ENCODE measurements at places on chromosomes 2 and 18. TPM values are rescaled to one million over a fixed set of nuclear protein-coding genes. Genes with fewer than 3 reads are reported as not detected.

- peak; percentile 93 for DNase-seq
Observed at GRCh38 chr18:62399781-62400308, 74.7 kb downstream of the TNFRSF11A start.

- no peak for DNase-seq
Observed at GRCh38 chr2:86216575-86217555, 17.6 kb downstream of the MRPL35 start.

- no peak for DNase-seq
Observed at GRCh38 chr18:78072375-78072774, 822.7 kb downstream of the GALR1 start.

DNA sequence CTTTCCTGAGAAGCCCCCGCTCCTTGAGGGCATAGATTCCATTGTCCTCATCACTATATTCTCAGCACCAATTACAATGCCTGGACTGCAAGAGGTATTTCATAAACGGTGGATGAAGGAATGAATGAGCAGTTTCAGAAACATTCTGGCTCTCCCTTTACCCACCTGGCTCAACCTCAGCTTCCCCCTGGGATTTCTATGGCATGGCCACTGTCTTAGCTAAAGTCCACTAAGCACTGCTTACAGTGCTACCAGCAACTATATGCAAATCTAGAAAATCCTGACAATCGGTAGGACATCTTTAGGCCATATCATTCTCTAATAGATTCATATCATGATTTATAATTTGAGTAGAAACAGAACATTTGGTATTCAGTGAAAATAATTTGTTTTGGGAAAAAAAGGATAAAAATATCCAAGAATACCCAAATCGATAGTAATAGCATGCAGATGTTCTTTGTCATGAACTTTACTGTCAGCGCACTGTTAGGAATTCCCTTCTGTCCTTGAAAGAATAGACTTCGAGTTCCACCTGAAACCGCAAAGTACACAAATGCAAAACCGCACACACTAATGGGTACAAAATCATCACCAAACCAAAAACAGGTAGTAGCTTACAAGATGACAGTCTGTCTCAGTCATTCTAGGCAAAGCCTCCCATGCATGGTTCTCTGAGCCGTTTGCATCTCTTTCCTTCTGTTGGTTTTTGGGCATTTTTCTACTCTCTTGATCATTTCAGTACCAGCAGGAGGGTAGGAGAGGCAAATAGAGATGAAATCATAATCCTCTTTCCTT lies 303.6 kb upstream of the ID2 start:
- DNase-seq, result no peak

DNA sequence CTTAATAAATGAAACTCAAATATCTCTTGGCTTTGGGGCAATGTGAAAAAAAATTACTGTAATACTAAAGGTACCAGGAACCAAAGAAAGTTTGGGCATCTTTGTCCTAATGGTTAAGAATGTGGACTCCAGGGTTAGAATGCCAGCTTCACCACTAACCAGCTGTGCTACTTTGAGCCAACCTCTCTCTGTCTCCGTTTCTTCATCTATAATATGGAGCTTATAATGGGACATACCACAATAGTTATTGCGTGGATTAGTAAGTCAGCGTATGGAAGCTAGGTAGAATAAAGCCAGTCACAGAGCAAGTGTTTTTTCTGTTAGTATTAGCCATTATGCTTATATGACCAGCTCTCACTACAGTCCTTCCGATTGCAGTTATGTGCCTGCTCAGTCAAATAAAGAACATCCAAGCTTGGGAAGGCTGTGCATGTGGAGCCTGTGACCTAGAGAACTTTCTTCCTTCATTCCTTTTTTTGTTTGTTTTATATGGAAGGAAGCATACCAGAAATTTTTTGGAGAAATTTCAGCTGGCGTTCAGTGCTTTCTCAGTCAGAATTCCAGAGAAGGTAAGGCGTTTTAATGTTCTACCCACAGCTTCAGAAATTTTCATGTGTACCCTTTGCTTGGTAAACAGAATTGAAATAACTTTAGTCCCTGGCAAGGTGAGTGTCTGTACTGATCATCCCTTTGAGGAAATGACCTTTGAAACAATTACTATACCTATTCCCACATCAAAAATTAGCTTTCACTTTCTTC lies 114.0 kb upstream of the RND3 start:
- DNase-seq, result peak; percentile 72

DNA sequence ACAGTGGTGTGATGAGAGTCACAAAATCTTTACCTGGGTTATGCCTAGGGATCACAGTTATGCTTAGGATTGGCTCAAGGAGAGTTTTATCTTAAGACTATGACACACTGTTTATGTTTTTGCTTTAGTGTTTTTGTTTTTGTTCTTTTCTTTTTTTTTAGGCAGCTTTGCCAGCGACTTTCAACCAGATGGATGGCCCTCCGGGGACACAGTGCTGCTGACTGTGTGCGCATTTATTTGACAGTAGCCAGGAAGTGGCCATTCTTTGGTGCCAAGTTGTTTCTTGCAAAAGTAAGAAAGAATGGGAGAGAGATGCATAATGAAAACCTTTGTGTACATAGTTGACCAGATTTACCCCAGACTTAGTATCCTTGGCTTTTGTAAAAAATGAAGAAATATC lies 15.1 kb upstream of the DYNC2LI1 start:
- DNase-seq, result peak; percentile 65

GRCh38 chr18:75360941-75361340 lies 66.6 kb downstream of the SMIM21 start:
- DNase-seq, result no peak

GRCh38 chr2:109139002-109139401 lies 10.0 kb downstream of the SH3RF3 start:
- DNase-seq, result no peak

DNA sequence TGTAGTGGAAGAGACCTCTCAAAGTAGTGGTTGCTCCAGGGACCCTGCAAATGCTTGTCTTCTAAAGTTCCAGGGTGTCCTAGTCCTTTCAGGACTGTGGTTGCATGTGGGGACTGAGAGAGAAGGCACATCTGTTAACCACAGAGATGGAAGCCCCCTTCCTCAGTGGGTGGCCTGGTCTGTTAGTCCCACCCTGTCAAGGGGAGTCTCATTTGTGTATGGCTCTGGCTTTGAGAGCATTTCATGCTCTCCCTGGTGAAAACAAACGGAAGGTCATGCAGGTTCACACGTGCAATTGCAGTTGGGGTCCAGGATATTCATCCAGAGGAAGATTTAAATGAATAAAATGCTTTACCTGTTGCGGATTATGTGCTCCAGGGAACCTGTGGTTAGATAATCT lies 219.6 kb downstream of the PRKCE start:
- DNase-seq, result no peak

- DNase-seq, result no peak
Observed at GRCh38 chr2:206092297-206092696, 6.3 kb upstream of the INO80D start.

GRCh38 chr18:27959101-27959500 lies 217.8 kb downstream of the CDH2 start:
- DNase-seq, result no peak

DNA sequence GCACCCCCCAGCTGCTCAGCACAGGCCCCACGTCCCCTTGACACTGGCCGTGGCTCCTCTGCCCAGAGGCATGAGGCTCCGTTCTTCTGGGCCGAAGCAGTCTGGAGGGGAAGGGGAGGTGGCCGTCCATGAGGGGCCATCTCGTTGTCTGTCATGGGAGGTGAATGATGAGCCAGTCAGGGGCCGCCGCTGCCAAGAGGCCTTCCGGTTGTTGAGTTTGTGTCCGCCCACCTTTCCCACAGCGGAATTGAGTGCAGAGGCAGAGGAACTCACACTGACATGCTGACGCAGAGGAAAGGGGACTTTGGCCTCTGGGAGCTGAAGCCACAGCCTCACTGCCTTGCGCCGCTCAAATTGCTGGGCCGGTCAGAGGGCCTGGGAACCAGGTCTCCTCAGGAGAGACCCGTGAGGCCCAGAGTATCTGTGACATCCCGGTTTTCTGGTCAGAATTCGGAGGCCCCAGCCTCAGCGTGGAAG lies 268.4 kb downstream of the ATAD2B start:
- no peak for DNase-seq

GRCh38 chr2:20418519-20418918 lies 28.4 kb upstream of the RHOB start:
- DNase-seq, result no peak

- DNase-seq, result no peak
Observed at GRCh38 chr2:234306426-234307173, 190.3 kb downstream of the ARL4C start.

DNA sequence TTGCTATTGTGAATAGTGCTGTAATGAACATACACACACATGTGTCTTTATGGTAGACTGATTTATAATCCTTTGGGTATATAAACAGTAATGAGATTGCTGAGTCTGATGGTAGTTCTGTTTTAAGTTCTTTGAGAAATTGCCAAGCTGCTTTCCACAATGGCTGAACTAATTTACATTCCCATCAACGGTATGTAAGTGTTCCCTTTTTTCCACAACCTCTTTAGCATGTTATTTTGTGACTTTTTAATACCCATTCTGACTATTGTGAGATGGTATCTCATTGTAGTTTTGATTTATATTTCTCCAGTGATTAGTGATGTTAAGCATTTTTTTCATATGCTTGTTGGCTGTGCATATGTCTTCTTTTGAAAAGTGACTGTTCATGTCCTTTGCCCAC lies 86.7 kb downstream of the TTC27 start:
- DNase-seq, result no peak

DNA sequence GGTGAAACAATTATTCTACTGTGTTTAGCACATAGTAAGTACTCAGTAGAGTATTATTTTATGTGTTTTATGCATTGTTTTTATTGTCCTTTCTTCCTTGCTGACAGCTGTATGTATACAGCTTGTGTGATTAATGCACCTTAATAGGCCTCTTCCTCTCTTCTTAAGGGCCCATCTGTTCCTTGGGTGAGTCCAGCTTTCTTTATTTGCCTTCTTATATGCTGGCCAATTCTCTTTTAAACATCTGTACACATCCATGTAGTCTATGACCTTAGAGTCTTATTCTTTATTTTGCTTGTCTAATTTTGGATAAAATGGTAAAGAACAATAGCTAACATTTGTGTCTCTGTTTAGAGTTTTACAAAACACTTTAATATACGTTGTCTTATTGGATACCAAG lies 333.7 kb upstream of the MEIS1 start:
- DNase-seq, result no peak

DNA sequence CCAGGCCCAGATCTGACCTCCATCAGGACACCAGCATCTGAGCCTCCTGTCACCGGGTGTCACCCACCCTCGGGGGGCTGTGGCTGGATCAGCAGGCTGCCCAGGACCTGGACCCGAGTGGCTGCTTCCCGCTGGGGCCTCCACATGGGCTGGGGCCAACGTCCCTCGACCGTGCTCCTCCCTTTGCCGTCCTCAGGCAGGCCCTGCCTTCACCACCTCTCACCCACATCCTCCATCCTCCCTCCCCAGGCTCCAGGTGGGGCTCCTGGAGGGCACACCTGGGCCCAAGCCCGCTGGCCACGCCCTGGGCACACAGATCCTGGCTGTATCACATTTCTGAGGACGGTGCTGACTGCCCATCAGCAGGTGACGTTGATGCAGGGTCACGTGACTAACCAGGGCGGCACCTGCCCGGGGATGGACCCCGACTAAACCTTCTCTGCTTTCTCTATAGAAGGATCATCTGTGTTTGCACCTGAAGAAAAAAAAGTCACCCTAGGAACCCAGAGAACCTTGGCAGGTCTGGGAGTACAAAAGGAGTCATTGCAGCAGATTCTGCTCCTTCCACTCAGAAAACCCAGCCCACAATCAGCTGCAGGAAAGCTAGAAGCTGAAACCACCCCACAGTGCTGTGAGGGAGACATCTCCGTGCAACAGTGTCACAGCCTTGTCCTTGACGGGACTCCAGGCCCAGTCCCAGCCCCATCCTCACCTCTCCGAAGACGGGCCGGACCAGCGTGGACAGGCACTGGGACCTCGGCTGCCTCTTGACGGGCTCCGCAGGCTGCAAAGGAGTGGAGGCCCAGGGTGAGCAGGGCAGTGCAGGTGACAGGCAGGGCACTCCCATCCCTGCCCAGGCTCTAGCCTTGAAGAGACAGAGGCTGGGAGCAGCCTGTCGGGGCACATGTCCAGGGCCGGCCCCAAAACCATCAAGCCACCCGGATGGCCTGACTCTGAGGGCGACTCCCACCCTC lies 11.2 kb downstream of the STK25 start:
- DNase-seq, result no peak

- no peak for DNase-seq
Observed at GRCh38 chr2:143577489-143577888, 448.3 kb downstream of the ARHGAP15 start.

GRCh38 chr18:52685316-52685715 lies 345.3 kb downstream of the DCC start:
- DNase-seq, result no peak

DNA sequence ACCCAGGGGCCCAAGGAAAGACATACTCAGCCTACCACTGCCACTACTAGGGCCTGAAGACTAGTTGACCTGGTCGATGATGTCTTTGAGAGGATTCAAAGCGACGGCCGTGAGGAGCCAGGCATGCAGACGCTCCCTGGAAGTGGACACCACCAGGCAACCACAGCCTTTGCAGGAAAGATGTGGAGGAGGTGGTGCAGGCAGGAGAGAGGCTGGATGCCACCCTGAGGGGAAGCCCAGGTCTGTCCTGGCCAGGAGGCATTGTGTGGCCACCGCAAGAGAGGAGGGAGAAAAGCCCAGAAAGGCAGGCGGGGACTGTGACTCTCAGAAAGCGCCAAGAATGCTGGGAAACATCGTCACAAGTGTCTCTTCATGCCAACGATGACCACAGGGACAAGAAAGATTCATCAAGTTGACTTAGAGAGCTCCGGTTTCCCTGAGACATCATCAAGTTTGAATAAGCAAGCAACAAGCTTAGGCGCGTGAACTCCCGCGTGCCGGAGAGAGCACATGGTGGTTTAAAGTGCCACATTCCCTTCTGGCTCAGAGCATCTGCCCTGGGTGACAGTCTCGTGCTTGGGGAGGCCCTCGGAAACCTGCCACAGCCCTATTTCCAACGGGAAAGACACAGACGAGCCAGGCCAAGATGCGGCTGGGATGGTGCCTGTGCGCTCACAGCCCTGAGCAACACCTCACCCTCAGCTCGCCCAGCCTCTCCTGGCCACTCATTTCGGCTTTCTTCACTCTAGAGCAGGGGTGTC lies 464.5 kb upstream of the SALL3 start:
- no peak for DNase-seq

- DNase-seq, result no peak
Observed at GRCh38 chr2:30509716-30510115, 62.7 kb downstream of the LCLAT1 start.

SPHKAP gene
- total RNA-seq, result not detected

COMMD1 gene
- 30.8 TPM for total RNA-seq

OR6B2 gene
- total RNA-seq, result not detected

FAM161A gene
- total RNA-seq, result 2.0 TPM

FNDC4 gene
- total RNA-seq, result 1.7 TPM

CROCC2 gene
- not detected for total RNA-seq

PROM2 gene
- 77.8 TPM for total RNA-seq

LONRF2 gene
- total RNA-seq, result 1.1 TPM

COL4A4 gene
- total RNA-seq, result 0.55 TPM

PTPRN gene
- total RNA-seq, result not detected

CYP20A1 gene
- 14.1 TPM for total RNA-seq

IFT172 gene
- total RNA-seq, result 22.9 TPM

REG1B gene
- total RNA-seq, result not detected

IL36B gene
- not detected for total RNA-seq

ZNF804A gene
- 1.9 TPM for total RNA-seq
